HEK293T (cell line): ENCODE measurements at places on chromosomes 3 and 15.
A peak's percentile ranks its signal among the peaks of the same experiment; 100 is the strongest.

DNA sequence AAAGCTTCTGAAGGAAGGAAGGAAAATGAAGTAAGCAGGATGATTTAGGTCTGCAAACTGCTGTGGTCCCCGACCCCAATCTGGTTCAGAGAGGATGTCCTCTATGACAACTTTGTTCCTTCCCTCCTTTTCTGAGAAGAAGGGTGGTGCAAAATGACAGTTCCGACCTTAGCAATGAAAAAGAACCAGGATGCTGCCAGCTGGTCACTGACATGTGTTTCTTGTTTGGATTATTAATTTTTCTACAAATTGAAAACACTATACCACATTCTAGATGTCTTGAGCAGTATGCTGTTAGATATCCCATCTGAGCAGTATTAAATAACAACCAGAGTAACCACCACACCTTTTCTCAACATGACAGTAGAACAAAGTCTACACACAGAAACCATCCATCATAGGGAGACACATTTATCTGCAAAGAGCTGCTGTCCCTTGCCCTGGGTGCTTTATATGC is 27.5 kb downstream of the CDCP1 start:
- no peak for DNase-seq

- DNase-seq: no peak
These were observed 284.3 kb downstream of the CLSTN2 start for GRCh38 chr3:140219291-140219690.

DNA sequence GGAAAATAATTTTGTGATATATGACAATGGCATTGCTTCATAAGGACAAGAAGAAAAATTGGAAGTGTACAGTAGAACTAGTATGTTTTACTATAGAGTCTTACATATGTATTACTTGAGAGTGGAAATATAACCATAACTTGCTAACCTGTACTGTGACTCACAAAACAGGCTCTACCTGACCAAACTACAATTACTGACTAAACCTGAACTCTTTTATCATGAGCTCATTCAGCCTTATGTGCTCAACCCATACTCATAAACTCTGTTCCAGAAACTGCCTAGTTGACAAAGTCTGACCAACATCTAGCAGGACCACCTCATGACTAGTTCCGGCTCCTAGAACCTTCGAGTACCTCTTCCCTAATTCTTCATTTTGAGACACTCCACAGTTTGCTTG is 6.3 kb downstream of the CDIN1 start:
- no peak for DNase-seq

GRCh38 chr3:174329321-174329720 is 529.8 kb upstream of the NAALADL2 start:
- no peak for DNase-seq

GRCh38 chr15:85059734-85060133 is 78.1 kb downstream of the PDE8A start:
- DNase-seq: no peak

DNA sequence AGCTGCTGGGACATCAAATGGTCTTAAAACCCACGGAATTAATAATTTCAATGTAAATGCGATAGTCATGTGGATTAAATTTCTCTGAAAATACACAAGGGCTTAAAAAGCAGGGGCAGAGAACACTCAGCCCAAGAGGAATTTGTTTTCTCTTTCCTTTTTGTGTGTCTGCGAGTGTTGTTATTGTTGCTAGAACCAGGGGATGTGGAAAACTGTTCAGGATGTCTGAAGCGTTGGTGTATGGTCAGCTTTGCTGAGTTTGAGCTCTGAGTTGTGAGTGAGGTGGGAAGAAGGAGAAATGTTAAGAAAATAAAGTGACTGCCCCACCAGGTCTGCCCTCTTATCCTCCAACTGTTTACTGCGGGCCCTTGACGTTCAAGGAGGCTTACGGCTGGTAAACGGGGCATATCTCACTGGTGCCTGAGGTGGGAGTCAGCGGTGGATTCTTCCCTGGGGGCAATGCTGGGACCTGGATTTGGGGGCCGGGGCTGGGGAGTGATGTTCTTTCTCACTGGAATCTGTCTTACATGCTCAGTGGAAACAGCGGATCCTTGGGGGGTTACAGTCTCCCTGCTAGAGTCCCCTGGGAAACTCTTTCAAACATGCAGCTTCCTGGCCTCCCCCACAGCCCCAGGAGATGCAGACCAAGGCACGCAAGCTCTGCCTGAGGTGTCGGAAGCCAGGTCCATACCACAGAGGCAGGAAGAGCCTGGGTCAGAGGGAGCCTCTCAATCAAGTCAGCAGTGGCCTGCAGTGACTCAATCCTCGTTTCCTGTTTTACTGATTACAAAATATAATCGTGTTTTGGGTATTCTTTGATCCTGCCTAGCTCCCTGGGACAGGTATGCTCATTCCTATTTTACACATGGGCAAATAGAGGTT is 41.8 kb downstream of the ITGA11 start:
- no peak for DNase-seq

GRCh38 chr3:116188231-116188785 is 257.0 kb downstream of the LSAMP start:
- DNase-seq: no peak

GRCh38 chr3:54087581-54088410 is 34.6 kb upstream of the CACNA2D3 start:
- DNase-seq: no peak

DNA sequence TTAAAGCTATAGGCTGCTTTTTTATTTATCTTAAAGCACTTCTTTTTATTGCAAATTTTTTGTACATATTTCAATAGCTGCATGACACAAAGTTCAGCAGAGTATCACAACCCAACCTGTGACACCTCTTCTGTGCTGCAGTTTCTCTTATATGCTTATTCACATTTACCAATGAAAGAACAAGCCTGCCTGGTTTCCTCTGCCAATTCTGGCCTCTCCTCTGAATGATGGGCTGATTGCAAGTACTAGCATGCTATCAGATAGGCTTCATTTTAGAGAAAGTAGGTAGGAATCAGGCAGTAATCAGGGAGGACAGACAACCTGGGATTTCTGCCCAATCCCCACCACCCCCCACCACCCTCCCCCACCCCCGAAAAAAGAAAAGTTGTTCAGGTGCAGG is 26.6 kb downstream of the ACKR4 start:
- DNase-seq: no peak

- no peak for DNase-seq
These were observed 77.6 kb downstream of the IQSEC1 start for GRCh38 chr3:12995389-12996180.

DNA sequence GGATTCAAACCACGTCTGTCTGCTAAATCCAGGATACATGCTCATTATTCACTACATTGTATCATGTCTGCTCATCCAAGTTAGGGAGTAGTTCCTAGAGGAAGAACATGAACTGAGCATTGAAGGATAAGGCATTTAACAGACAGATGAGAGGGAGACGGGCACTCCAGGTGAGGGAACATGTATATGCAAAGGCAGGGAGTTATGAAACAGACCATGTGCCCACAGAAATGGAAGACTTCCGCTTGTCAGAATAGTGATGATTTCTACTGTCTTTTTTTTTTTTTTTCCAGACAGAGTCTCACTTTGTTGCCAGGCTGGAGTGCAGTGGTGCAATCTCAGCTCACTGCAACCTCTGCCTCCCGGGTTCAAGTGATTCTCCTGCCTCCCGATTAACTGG is 5.0 kb upstream of the NDUFAF1 start:
- DNase-seq: no peak

- DNase-seq: no peak
These were observed 75.3 kb downstream of the RFX7 start for GRCh38 chr15:56168394-56168793.

GRCh38 chr15:62301993-62302675 is 137.0 kb upstream of the C2CD4B start:
- no peak for DNase-seq

DNA sequence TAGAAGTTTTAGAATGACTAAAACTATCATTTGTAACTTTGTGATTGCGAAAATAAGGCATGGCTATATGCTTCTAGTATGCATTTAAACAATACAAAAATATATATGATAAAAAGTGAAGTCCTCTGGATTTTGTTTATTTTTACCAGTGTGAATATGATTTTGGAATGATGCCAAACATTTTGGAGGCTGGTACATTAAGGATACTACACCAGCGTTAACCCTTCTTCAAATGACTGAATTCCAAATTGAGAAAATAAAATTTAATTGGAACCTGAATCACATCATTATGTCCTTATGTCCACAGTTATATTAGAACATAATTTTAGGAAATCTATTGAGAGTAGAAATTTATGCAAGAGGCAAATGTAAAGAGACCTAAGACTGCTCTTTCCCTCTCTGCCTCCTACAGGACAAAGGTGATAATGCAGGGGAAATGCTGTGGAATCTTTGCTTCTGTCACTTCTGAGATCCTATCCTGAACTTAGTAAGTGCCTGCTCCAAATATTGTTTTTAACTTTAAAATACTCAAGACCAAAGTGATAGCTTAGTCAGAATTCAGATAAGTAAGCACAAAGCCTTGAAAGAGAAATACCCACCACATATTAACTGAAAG is 121.1 kb upstream of the NANOGP8 start:
- no peak for DNase-seq

GRCh38 chr3:177491296-177492032 is 294.2 kb upstream of the TBL1XR1 start:
- no peak for DNase-seq

DNA sequence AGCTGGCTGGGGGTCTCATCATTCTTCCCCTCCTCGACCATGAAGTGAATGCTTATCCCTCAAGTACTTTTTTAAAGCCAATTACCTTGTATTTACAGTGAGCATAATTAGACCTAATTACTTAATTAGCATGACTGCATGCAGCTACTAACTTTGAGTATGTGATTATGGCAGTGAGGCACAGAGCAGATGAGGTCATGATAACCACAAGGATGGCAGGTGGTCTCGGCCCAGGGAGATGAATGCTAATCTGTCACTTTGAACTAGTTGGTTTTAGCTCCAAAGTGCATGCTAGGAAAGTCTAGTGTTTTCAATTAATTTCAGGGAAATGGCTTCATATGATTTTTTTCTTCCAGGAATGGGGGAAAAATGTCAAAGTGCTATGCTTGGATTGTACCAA is 233.8 kb downstream of the NTRK3 start:
- DNase-seq: no peak

GRCh38 chr3:184336547-184337398 is 627 bp upstream of the FAM131A start:
- peak; percentile 22 for DNase-seq

DNA sequence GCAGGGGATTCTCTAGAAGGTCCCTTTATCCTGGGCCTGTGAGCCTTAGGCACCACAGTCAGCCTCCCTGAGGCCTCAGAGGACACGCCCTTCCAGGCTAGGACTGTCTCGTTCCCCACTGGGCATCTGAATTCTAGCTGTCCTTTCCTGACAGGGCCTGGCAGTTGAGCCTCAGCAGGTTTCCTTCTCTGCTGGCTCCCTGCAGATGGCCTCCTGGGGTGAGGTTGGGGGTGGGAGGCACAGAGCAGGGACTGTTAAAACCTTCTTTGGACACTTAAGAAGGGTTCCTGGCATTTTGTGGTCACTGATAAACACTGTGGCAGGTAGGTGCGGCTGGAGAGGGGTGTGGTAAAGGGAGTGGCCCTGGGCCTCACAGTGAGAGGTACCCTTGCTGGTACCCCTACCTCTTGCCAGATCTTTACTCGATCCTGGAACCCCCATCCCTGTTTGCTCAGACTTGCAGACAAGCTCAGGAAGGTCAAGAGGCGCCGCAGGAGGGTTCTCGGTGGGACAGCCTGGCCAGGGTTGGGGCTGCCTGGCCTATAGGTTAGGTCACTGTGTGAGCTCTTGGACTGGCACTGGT is 8.5 kb downstream of the CLK3 start:
- no peak for DNase-seq
